WTC11 (cell line): ENCODE measurements at places on chromosomes 2 and 18. TPM values are rescaled to one million over a fixed set of nuclear protein-coding genes. Genes with fewer than 3 reads are reported as not detected.
A peak's percentile ranks its signal among the peaks of the same experiment; 100 is the strongest.

DNA sequence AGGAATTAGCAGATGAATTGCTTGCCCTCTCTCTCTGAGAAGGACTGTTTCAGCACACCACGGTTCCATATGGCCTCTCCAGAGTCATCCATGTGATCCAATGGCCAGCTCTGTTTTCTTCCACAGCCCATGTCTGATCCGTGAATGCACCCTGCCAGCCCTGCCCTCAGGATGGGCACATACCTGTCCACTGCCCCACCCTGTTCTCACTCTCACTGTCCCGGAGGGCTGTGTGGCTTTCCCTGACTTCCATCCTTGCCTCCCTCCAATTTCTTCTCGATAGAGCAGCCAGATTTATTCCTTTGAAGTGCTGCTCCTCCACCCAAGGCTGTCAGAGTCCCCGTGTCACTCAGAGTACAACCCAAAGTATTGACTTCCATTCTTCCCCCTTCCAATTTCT lies 343.1 kb downstream of the TGIF1 start:
- DNase-seq = no peak

DNA sequence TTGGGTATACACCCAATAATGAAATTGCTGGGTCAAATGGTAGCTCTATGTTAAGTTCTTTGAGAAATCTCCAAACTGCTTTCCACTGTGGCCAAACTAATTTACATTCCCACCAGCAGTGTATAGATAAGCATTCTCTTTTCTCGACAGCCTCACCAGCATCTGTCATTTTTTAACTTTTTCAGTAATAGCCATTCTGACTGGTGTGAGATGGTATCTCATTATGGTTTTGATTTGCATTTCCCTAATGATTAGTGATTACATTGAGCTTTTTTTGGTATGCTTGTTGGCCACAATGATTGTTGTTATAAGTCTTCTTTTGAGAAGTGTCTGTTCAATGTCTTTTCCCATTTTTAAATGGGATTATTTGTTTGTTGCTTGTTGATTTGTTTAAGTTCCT lies 50.4 kb upstream of the EPAS1 start:
- DNase-seq = no peak

- DNase-seq = no peak
Measured at GRCh38 chr2:231422056-231422455, 26.5 kb downstream of the B3GNT7 start.

The PGAP1 gene
- 25.2 to 29.4 TPM (median 28.2 TPM) in 3 replicates for total RNA-seq

GRCh38 chr2:236341721-236342120 lies 77.5 kb upstream of the ASB18 start:
- no peak for DNase-seq

DNA sequence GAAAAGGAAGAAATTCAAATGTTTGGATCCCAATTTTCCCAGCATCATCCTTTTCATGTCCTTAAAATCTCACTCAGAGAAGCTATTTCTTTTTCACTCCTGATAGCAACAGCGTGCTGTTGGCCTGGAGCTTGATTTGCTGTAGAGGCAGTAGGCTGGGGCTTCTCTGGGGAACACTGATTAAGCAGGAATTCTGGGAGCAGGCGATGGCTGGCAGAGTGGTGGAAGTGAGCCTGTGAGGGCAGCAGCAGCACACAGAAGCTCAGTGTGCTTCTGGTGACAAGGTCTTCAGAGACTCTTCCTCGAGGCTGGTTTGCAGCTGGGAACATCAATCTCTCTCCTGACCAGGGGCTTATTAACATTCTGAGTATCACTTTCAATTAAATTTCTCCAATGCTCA lies 284.6 kb downstream of the DPP10 start:
- no peak for DNase-seq

- no peak for DNase-seq
Measured at GRCh38 chr2:164495491-164496223, 125.6 kb downstream of the GRB14 start.

The RFX8 gene
- 0.16 to 0.28 TPM (median 0.21 TPM) in 3 replicates for total RNA-seq

GRCh38 chr2:148014616-148015015 lies 5.9 kb downstream of the ORC4 start:
- DNase-seq = no peak

DNA sequence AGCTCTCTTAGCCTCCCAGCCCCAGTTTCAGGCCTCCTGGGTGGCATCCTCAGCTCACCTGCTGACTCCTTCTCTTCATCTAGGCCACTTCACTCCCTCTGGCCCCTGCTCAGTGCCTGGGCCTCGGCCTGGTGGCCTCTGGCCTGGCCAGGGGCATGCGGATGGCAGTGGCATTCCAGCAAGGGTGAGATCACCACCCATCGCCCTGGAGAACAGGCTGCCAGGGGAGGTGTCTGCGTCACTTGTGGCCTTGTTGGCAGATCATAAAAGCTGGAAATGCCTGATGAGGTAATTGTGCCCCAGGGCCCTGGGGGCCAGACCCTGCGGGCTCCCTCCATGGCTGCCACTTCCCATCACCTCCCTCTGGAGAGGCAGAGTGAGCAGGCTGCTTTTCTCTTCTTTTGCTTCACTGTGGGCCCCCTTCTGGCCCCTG lies 72.5 kb upstream of the SMAD2 start:
- no peak for DNase-seq

DNA sequence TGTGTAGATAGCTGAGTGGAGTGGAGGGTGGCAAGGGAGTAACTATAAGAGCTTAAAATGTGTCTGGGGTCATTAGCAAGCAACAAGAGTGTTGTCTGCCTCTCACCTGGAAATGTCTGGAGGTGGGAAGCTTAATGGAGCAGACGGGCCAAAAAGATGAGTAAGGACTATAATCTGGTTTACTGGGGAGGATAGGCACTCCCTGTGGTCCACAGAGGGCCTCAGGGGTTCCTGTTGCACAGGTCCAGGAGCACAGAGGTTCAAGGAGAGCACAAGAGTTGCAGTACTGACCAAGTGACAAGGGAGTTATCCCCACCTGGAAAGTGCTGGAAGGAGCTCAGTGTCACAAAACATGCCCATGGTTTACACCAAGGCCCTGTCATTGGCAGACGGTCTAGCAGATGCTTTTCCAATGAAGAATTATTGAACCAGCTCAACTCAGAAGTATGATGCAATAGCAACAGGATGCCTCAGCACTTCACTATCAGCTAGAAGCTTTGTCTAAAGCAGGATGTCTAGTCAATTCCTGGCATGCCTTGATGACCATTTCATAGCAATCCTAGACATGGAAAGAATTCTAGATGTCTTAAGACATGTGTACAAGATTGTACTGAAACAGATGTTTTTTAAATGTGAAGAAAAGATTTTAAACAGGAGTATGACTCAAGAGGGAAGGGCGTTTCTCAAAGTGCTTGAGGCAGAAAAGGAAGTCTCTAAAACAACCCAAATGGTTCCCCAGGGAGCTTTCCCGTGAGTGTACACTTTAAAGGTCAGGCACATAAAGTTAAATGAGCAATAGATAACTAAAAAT lies 62.9 kb upstream of the SERPINE2 start:
- no peak for DNase-seq

The TFPI gene
- total RNA-seq = 8.4 to 10.2 TPM (median 8.9 TPM) in 3 replicates

GRCh38 chr18:30763902-30764350 lies 278.6 kb downstream of the DSC3 start:
- no peak for DNase-seq

The TAF1B gene
- 27.0 to 31.2 TPM (median 28.8 TPM) in 3 replicates for total RNA-seq

The ANKRD23 gene
- total RNA-seq = 2.5 to 4.1 TPM (median 3.2 TPM) in 3 replicates

GRCh38 chr18:8706791-8707555 lies 1.6 kb downstream of the MTCL1 start:
- DNase-seq = peak; percentile 67

The EIF4E2 gene
- total RNA-seq = 90.6 to 97.8 TPM (median 95.9 TPM) in 3 replicates

The POTEJ gene
- 0.14 TPM in 1 of 3 replicates, not detected in the others for total RNA-seq

The NTSR2 gene
- 0.16 TPM in 1 of 3 replicates, not detected in the others for total RNA-seq

GRCh38 chr2:209901172-209901571 lies 101.3 kb upstream of the RPE start:
- DNase-seq = no peak

DNA sequence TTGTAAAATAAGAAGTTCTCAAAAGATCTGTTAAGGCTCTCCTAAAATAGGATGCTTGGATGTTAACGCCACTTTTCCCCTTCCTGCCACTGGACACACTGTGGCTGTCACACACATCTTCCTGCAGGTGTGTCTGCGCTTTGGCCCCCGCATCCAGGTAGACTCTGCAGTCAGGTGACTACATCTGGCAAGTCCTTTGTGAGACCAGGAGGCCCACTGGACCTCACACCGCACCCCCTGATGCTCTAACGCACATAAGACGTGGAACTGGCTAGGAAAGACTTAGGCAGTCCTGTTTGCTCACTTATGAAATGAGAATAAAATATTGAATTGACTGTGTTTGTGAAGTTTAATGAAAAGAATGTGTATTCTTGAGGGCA lies 67.6 kb upstream of the PXDN start:
- no peak for DNase-seq

The KCNJ13 gene
- not detected in 3 replicates for total RNA-seq

The ID2 gene
- 38.6 to 55.0 TPM (median 47.0 TPM) in 3 replicates for total RNA-seq

The ASPRV1 gene
- 0.73 to 1.3 TPM (median 1.1 TPM) in 3 replicates for total RNA-seq

DNA sequence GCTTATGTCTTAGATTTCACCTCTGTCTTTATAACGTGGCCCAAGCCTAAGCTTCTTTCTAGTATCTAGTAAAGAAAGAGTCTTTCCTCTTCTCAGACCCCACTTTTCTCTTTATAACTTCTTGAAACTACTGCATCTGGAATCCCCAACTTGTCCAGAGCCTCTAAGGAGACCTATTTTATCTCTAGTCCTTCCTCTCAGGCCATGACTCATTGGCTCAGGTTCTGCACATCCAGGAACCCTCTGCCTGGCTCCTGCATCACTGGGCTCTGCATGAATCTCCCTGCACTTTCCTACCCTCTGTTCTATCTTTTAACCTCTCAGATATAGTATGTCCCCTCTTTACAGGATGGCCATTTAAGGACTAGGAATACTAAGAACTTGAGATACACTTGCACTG lies 124.7 kb downstream of the DNAH6 start:
- DNase-seq = no peak

DNA sequence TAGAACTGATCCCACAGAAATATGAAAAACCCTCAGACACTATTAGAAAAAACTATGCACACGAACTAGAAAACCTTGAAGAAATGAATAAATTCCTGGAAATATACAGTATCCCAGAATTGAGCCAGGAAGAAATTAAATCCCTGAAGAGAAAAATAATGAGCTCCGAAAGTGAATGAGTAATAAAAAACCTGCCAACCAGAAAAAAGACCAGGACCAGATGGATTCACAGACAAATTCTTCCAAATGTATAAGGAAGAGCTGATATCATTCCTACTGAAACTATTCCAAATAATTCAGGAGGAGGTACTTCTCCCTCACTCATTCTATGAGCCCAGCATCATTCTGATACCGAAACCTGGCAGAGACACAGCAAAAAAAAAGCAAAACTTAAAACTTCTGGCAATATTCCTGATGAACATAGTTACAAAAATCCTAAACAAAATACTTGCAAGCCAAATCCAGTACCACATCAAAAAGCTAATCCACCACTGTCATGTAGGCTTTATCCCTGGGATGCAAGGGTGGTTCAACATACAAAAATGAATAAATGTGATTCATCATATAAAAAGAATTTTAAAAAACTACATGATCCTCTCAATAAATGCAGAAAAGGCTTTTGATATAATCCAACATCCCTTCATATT lies 1397.6 kb upstream of the DDX18 start:
- no peak for DNase-seq

- no peak for DNase-seq
Measured at GRCh38 chr2:66693076-66693965, 258.4 kb downstream of the MEIS1 start.

DNA sequence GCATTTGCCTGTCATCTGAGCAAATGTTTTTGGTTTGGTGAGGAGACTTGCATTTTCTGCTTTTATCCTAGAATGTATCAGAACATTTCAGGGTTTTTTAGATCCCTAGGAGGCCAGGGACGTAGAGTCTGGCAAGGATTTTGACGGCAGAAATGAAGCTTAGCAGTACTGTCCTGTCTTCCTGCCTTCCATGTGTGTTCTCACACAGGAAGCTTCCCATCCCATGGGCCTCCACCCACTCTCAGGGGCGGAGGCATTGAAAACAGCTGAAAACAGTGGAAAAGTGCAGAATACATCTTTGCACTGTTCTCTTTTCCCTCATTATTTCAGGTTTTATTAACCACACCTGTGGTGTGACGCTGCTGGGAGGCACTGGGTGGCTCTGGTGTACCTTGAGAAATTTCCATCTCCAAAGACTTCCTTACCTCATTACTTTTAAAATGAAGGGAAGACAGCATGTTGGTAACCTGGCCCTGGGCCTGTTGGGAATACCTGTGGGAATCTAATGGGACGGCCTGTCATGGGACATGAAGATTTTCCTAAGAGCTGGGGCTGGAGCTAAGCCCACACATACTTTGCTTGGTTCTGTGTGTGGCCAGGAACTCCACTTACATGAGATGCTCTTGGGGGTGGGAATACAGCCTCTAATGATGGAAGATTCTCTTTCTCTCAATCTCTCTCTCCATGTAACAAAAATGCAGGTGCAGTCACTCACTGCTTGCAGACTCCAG lies 20.5 kb downstream of the PCARE start:
- no peak for DNase-seq
